Activated CD4-positive, alpha-beta T cell treated with anti-CD3 and anti-CD28 coated beads, Interleukin-2, Interleukin-6, amounts not matched to agents 100 ng/mL and 50 ng/mL, durations not matched to agents 16 hours and 8 hours (primary cell): ENCODE measurements at places on chromosomes 7 and 10.

DNA sequence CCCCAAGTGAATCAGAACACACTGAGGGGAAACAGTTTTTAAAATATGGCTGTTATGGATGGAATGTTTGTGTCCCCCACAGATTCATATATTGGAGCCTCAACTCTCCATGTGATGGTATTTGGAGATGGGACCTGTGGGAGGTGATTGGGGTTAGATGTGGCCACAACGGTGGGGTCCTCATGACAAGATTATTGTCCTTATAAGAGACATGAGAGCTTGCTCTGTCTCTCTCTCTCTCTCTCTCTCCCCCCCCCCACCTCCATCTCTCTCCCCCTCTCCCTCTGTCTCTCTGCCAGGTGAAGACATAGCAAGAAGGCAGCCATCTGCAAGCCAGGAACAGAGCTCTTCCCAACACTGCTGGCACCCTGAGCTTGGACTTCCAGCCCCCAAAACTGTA is 315.8 kb upstream of the MGMT start:
- DNase-seq = no peak

GRCh38 chr7:46654546-46655443 is 733.7 kb upstream of the IGFBP3 start:
- no peak for DNase-seq

GRCh38 chr10:46006219-46006618 is 24.2 kb downstream of the NCOA4 start:
- DNase-seq = no peak

GRCh38 chr10:6507311-6507710 is 72.8 kb downstream of the PRKCQ start:
- peak; percentile 92 for DNase-seq

- DNase-seq = peak; percentile 46
Measured at GRCh38 chr7:37410305-37411229, 38.1 kb downstream of the ELMO1 start.

- DNase-seq = no peak
Measured at GRCh38 chr10:106830006-106830405, 334.5 kb downstream of the SORCS1 start.

DNA sequence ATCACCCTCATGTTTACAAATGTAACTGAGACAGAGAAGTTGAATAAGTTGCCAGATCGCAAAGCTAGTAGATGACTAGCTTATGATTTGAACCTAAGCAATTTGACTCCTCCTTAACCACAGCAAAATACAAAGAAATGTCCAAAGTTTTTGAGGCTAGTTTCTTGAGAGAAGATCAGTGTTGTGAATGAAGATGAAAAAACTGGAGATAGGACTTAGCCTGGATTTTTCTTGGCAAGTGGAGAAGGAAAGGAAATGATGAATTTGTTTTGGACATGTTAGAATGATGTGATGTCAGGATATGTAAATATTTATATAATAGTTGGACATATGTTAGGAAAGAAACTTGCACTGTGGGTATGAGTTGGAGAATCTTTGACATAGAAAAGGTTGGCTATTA is 149.8 kb downstream of the LSMEM1 start:
- DNase-seq = no peak

- DNase-seq = no peak
Measured at GRCh38 chr10:91000985-91001384, 80.1 kb upstream of the ANKRD1 start.

- DNase-seq = no peak
Measured at GRCh38 chr7:66247380-66248078, 42.4 kb downstream of the TPST1 start.

DNA sequence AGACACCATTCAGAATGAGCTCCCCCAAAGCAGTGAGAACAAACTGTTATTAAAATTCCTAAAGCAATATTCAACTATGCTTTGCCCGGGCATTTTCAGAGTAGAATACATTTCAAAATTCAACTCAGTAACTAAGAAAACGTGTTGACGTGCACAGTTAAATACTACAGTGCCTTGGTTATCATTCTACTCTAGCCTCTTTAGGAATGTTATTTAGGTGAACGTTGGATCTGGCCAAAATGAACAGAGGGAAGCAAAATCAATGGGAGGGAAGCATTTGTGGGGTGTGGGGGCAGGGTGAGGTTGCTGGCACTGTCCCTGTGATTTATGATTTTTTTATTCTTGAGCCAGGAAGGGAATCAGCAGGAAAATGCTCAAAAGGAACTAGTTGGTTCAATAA is 27.5 kb downstream of the RSU1 start:
- no peak for DNase-seq

DNA sequence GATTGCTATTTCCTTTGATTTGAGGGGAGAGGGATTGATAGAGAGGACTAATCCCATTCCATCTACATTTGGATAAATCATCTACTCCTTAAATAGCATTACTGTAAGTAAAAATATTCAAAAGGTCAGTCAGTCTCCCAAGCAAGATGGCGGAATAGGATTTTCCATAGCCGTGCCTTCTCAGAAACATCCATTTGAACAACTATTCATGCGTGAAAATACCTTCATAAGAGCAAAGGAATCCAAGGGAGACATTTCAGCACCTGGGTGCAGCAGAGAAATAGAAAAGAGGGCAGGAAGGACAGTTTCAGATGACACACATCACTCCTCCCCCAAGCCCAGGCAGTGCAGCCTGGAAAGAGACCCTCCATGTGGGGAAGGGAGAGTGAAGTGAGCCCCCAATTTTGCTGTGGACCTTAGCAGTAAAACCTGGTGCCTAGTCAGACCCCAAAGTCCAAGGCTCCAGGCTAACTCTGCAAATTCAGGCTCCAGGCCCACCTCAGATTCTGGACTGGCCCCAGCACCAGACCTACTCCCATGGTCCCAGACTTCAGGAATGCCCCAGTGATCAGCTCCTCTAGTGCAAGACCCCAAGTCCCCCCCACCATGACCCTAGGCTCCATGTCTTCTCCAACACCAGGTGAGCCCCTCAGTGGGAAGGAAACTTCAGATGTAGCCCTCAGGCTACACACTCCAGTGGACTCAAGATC is 104.3 kb upstream of the LANCL2 start:
- DNase-seq = no peak

- DNase-seq = peak; percentile 2
Measured at GRCh38 chr7:103989785-103990767, 618 bp upstream of the RELN start.

GRCh38 chr7:28239823-28240204 is 59.2 kb upstream of the JAZF1 start:
- DNase-seq = peak; percentile 34

GRCh38 chr10:84270708-84271107 is 25.9 kb downstream of the RGR start:
- DNase-seq = no peak

DNA sequence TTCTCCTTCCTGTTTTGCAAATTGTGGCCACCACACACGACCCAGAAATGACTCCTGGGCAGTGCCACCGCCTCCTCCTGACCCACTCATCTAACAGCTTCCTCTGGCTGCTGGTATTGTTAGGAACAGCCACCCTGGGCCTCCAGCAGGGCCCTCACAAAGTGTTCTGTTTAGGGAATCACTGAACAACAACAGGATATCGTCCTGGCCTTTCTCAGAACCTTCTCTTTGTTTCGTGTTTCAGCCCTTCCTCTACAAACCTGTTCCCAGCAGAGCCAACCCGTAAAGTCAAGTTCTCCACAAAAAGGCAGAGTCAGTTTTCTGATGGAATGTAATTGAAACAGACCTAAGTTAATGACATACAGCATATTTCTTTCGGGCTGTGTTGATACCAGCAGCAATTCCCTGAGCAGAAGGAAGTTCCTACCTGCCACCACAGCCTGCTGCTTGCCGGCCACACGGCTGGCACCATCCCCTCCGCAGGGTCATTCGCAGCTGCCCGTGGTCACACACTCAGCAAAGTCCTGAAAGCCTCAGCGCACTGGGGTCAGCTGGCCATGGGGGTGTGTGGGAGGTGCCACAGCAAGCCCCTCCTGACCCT is 91.7 kb upstream of the PITRM1 start:
- DNase-seq = no peak

DNA sequence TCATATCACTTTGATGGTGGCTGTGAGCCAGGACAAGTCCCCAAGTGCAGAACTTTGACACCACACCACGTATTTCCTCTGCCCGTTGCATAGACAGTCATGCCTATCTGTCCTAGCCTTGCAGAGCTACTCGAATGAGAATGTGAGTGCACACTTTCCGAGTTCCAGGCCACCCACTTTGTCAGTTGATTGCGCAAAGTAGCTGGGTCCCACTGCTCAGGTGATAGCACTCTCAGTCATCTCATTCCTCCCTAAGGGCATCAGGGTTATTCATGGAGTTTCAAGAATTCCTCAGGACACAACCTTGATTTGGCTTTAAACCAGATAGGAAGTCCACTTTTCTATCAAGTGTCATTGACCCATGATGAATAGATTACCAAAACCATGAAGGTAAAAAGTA is 19.3 kb downstream of the LSM5 start:
- DNase-seq = no peak

- DNase-seq = peak; percentile 72
Measured at GRCh38 chr7:111752022-111752582, 189.8 kb upstream of the IMMP2L start.

- no peak for DNase-seq
Measured at GRCh38 chr7:155911471-155912105, 99.3 kb upstream of the SHH start.

DNA sequence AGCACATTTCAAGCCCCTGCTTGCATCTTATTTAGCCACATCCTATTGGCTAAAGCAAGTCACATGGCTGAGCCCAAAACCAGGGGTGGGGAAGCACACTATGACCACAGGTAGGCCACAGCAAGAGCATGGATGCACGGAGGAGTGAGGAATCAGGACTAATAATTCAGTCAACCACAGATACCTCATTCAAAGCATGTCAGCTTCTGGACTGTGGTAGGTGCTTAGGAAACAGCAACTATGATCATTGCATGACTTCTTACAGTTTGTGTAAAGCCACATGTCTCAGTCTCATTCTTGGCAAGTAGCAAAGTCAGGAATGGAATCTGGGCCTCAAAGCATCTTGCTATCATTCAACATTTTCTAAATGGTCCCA is 79.0 kb upstream of the EMX2 start:
- DNase-seq = no peak

GRCh38 chr7:130387628-130388403 is 7.5 kb downstream of the CPA1 start:
- DNase-seq = no peak

GRCh38 chr10:61754587-61755550 is 92.1 kb downstream of the CABCOCO1 start:
- no peak for DNase-seq

DNA sequence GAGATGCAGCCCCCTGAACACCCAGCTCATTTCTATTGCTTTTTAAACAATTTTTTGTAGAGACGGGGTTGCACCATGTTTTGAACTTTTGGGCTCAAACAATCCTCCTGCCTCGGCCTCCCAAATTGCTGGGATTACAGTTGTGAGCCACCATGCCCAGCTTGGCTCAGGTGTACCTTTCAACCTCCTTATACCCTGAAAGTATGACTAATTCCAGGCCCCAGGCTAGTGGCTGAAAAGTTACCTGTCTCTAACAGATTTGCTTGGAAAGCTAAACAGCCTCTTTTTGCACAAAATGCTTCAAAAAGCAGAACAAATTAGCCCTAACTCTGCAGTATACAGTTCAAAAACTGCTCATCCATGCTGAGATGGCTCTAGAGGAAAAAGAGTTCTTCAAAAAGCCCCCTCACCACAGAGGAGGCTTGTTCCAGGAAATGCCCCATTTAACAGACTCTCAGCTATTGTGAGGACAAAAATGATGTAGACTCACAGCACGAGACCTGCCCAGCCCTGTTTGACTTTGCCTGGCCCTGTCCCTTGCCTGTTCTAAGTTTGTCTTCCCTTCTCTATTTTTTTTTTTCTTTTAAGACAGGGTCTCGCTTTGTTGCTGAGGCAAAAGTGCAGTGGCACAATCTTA is 13.4 kb upstream of the AP1S1 start:
- no peak for DNase-seq

DNA sequence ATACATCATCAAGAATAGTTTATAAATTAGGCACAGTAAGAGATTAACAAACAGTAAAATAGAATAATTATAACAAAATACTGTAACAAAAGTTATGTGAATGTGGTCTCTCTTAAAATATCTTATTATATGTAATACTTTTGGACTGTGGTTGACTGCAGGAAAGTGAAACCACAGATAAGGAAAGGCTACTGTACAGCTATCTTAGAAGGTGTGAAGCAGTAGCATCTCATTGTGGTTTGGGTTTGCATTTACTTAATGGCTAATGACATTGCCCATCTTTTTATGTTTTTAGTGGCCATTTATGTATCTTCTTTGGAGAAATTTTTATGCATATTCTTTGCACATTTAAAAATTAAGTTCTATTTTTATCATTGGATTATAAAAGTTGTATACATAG is 296.4 kb upstream of the MAGI2 start:
- DNase-seq = no peak

- no peak for DNase-seq
Measured at GRCh38 chr10:76743169-76743568, 894.4 kb downstream of the KCNMA1 start.

- no peak for DNase-seq
Measured at GRCh38 chr10:86936661-86937501, 20.5 kb downstream of the MMRN2 start.

- DNase-seq = peak; percentile 57
Measured at GRCh38 chr7:96075510-96076349, 246.2 kb downstream of the SLC25A13 start.

DNA sequence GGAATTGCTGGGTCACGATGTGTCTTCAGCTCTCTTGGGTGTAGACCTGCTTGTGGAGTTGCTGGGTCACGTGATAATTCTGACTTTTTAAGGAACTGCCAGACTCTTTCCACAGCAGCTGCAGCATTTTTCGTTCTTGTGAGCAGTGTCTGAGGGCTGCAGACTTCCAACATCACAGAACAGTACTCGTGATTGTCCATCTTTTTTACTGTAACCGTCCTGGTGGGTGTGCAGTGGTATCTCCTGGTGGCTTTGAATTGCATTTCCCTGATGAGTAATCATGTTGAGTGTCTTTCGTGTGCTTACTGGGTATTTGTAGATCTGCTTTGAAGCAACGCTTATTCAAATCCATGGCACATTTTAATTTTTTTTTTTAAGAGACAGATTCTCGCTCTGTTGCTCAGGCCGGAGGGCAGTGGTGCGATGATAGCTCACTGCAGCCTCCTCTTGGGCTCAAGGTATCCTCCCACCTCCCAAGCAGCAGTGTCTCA is 22.7 kb downstream of the INPP5A start:
- DNase-seq = no peak

DNA sequence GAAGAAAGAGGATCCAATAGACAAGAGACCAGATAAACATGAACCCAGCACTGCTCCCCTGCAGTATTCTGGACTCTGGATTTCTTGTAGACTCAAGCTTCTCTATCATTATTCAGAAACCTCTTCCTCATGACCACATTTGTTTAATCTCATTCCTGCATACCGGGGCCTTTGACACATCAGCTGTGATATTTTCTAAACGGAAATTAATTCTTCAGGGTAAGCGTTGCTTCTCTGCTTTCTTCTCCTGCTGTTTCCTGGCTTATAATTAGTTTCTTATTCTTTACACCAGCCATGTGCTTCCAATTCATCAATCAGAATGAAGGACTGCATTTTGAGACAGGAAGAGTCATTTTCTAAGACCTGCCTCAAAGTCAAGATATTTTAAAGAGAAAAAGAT is 54.2 kb upstream of the TARP start:
- no peak for DNase-seq

- no peak for DNase-seq
Measured at GRCh38 chr7:106117786-106118544, 5.9 kb upstream of the SYPL1 start.

- DNase-seq = no peak
Measured at GRCh38 chr7:155219154-155219531, 78.5 kb upstream of the INSIG1 start.
